ENCODE measurements at places on chromosomes 11 and 22.

DNA sequence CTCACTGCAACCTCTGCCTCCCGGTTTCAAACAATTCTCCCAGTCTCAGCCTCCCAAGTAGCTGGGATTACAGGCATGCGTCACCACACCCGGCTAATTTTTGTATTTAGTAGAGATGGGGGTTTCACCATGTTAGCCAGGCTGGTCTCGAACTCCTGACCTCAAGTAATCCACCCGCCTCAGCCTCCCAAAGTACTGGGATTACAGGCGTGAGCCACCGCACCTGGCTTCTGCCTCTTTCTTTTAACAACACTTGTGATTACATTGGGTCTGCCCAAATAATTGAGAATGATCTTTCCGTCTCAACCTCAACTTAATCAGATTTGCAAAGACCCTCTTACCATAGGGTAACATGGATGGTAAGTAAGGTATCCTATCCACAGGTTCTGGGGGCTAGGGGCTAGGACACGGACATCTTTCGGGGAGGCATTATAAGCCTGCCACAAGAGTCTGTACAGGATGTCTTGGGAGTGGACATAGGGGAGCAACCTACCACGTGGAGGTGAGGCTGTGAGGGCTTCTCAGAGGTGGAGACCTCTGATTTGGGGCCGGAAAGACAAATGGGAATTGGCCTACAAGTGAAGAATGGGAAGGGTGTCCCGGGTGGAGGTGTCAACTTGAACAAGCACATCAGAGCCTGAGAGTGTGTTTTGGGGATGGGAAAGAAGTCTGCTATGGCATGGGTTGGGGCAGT is 2.7 kb upstream of the CBX6 start:
- DNase-seq = no peak

- DNase-seq = no peak
Measured at GRCh38 chr22:16932577-16932976, 75.4 kb downstream of the GAB4 start.

- no peak for DNase-seq
Measured at GRCh38 chr11:94672636-94673035, 95.5 kb upstream of the AMOTL1 start.

DNA sequence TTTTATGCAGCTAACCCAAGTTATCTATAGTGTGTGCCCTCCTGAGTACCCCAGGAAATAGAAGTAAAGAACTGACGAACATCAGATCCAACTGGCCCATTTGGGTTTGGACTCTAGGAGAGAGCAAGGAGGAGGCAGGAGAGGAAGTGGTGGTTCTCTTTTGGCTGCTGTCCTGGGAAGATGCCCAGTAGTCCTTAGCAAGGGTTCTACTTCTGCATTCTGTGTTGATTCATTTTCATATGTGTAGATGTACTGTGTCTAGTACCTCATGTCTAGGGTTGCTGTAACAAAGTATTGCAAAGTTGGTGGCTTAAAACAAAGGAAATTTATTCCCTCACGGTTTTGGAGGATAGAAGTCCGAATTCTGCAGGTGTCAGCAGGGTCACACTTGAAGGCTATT is 6.6 kb upstream of the MMP27 start:
- DNase-seq = no peak

DNA sequence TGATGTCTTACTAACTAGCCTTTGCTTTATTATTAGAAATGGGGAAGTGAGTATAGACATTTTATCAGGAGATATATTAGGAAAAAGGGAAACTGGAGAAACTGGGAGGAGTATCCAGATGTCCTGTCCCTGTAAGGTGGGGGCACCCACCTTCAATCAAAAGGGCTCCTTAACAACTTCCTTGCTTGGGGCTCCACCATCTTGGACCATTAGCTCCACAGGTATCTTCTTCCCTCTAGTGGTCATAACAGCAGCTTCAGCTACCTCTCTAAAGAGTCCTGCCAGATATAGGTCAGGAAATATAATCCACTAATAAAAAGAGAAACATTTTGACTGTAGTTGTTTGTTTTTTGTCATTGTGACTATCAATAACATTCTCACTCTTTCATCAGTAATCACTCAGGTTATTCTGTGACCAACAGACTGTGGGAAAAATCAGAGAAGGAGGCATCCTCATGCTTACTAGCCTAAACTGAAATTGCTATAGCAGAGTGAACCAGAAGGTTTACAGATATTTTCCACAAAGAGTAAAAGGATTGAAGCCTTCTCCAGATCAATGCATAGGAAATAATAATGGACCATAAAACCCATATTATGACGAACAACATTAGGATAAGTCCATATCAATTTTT is 10.4 kb downstream of the OR51B4 start:
- DNase-seq = no peak

- no peak for DNase-seq
Measured at GRCh38 chr11:9838229-9838628, 174.4 kb downstream of the SWAP70 start.

- no peak for DNase-seq
Measured at GRCh38 chr11:70145071-70145470, 58.0 kb upstream of the FADD start.

- DNase-seq = no peak
Measured at GRCh38 chr11:82586581-82586980, 147.1 kb downstream of the FAM181B start.

DNA sequence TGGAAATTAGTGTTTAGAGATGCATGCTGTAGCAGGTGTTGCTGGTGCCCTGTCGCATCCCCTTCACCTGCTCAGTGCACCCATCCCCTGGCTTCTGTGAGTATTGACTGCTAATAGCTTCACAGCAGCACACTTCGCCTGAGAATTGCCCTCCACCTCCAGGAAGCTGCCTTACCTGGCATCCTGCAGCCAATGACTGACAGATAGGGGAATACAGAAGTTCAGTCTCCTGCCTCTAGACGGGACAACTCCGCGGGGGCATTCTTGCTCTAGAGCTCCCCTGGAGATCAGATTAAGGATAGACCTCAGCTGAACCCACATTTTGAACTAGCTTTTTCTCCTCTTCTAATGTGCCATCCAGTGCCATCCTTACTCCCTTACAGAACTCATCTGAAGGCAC is 9.3 kb upstream of the CD3E start:
- DNase-seq = no peak

DNA sequence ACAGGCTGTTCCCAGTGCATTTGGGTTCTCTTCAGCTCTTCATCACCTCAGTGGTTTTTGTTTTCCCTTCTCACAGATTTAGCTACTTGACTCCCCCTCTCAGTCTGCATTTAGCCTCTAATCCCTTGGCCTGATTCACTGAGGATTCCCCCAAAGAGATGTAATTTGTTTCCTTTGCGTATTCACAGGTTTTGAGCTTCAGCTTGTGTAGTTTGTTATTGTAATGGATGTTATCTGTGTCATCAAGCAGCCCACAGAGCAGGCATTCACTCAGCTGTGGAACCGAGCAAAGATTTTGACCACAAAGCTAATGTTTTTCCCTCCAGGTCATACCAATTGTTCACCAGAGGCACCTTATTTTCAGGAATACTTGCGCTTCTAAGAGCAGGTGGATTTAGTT is 6.4 kb upstream of the ME3 start:
- DNase-seq = no peak

GRCh38 chr22:41398921-41399320 is 17.2 kb downstream of the TEF start:
- no peak for DNase-seq

- no peak for DNase-seq
Measured at GRCh38 chr11:92286709-92287108, 62.1 kb downstream of the FAT3 start.

DNA sequence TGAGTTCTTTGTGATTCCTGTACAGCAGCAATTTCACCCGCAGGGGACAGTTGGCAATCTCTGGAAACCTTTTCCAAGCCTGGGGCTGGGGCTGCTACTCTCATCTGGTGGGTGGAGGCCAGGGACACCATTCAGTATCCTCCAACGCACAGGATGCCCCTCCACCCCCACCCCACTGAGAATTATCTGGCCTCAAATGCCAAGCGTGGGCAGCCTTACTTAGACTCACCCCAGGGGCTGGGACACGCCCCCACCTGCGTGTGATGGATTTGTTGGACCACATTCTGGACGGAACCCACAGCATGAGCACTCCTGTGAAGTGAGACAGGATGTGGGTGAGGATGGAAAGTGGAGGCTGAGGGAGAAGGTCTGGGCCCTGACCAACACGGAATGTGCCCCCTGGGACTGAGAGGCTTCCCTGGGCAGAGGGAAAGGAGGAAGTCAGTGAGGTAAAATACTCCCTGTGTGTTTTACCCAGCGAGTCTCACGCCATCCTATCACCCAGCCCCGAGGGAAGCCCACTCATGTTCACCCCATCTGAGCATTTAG is 13.7 kb downstream of the RASD2 start:
- no peak for DNase-seq

DNA sequence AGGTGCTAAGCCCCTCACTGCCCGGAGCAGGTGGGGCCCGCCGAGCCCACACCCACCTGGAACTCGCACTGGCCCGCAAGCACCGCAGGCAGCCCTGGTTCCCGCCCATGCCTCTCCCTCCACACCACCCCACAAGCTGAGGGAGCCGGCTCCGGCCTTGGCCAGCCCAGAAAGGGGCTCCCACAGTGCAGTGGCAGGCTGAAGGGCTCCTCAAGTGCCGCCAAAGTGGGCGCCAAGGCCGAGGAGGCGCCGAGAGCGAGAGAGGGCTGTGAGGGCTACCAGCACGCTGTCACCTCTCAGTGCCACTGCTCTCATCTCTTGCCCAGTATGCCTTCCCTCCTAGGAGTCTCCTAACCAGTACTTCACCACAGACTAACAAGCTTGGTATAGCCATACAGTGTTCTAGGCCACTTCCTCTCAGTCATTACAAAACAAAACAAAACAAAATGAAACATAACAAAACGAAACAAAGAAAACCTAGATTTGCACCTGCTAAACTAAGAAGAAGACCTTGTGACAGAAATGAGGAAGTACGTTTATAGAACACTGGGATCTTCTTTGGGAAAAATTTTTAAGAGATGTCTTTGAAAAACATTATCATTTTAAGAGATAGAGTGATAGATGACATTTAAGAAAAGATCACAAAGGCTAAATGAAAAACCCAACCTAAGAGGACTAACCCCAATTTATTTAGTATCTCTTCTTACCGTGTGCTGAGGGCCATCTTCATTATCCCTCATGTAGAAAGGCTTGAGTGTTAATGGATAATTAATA is 47.7 kb upstream of the GAB2 start:
- peak; percentile 4 for DNase-seq

- DNase-seq = no peak
Measured at GRCh38 chr22:36577019-36577418, 48.1 kb upstream of the EIF3D start.

DNA sequence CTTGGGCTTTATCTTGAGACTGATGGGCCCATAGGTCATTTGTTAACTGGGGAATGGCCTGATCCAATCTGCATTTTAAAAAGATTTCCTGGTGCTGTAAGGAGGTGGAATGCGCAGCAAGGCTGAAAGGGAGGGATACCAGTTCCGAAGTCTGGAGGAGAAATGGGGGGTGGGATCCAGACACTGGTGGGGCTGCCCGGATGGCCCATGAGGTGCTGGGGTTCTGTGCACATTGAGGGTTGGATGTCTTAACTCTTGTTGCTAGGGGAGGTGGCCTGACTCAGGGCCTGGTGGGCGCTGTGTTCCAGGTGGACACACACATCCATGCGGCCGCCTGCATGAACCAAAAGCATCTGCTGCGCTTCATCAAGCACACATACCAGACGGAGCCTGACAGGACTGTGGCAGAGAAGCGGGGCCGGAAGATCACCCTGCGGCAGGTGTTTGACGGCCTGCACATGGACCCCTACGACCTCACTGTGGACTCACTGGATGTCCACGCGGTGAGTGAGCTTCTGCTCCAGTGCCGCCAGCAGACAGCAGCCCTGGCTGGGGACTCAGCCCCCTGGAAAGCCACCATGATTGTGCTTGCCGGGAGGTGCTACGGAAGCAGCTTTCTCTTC is 38.1 kb downstream of the AMPD3 start:
- no peak for DNase-seq

DNA sequence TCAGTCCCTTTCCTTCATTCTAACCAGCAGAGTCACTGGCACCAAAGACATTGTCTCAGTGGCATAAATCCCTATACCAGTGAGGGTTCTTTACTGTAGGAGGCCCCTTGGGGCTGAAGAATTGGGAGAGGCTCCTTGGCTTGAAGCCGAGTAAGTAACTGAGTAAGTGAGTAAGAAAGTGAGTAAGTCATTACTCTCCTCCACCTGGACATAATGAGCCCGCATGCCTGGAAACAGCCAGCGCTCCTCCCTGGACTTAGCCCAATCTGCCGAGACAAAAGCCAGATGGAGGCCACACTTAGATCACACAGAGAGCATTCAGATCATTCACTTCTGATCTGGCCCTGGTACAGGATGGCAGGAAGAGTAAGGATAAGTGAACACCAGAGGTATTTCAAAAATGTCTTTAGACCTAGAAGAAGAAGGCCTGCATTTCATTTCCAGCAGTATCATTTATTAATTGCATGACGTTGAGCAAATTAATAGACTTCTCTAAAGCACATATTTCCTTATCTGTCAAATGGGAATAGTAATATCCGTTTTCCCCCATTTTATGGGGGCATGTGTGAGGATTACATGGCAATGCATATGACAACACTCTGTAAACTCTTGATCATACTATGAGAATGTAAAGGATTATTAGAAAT is 8.2 kb upstream of the MICAL3 start:
- DNase-seq = no peak

GRCh38 chr22:20651286-20651685 is 122.6 kb upstream of the SERPIND1 start:
- no peak for DNase-seq

DNA sequence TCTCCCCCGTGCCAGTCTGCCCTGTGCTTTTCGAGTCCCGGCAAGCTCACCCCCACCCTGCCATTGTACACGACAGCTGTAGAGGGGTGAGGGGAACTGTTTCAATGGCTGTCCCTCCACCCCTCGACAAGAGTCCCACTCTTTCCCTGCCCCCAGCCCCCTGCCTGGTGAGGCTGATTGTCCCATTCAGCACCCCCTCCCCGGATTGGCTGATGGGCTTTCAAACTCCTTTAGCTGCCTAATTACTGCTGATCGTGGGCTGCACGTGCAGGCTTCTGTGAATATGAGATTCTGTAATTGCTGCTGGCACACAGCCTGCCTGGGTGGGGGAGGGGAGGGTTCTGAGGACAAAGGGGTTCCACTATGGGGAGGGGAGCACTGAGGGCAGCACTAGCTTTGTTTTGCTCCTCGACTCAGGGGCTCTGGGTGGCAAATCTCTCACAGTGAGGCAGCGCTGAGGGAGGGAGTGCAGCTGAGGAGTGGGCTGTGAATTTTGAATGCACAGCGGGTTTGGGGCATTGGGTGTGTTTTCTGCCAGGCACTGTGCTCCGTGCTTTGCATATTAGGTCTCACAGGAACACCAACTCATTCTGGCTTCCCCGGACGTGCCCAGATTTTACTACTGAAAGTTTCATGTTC is 42.6 kb upstream of the ACCSL start:
- DNase-seq = no peak

Measured in stimulated activated CD8-positive, alpha-beta memory T cell treated with anti-CD3 and anti-CD28 coated beads, Interleukin-7, amount 100 ng/mL, for 24 hours (primary cell).